ENCODE measurements at places on chromosomes 1 and 21.

GRCh38 chr1:87279966-87280535 is 48.6 kb upstream of the LMO4 start:
- DNase-seq: no peak

DNA sequence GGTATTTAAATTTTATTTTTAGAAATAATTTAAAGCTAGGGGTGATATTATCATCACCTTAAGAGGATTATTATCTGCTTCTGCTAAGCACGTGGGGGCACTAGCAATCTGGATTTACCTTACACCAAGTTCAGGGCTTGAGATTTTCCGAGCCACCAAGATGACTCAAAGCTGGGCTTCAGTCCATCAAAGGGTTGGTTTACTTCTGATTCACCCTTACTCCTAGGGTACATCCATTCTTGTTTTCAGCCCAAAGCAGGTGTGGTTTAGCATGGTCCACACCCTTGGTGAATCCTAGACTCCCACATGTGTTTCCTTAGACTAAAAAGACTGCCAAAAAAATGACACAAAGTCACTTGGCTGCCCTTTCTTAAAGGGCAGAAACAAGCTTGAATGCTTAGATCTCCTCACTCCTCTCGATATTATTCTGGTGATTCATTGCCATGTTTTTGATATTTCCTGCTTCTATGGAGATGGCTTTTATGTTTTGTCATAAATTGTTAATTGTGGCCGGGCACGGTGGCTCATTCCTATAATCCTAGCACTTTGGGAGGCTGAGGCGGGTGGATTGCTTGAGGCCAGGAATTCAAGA is 9.8 kb upstream of the PRSS38 start:
- DNase-seq: no peak

GRCh38 chr1:223706077-223706973 is 6.0 kb upstream of the CAPN2 start:
- DNase-seq: no peak

DNA sequence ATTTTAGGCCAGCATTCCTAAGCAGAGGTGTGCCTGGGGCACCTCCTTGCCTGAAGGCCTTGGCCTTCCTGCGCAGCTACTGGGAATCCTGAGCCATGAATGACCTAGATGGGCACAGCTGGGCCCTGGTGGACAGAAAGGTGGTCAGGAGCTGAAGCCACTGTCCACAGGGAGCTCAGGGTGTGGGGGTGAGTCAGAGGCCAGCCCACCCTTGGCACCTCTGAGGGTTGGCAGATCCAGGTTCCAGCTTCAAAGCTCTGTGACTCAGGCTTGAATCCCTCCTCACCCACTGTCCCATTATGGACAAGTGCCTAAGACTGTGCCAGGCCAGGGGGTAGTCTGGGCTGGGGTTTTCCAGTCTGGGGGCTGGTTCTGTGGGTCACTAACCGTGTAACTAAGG is 6.4 kb upstream of the EDN2 start:
- no peak for DNase-seq

- DNase-seq: no peak
Measured at GRCh38 chr21:17359781-17360180, 153.1 kb upstream of the CXADR start.

GRCh38 chr1:230152999-230153398 is 86.0 kb downstream of the GALNT2 start:
- no peak for DNase-seq

DNA sequence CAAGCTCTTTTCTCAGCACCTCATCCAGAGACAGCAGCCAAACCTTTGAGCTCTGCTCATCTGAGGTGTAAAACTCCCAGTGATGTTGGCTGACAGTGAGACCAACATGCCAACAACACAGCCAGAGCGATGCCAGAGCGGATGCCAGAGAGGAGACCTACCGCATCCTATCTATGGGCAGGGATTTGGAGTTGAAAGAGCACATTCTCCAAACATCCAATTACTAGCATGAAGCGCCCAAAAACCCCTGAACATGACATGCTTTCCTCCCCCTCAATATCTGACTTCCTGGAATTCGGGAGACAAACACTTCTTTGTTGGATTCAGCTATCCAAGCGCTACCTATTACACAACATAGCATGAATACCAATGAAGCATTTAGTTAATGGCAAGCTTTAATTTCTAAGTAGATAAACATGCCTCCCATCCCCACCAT is 23.1 kb upstream of the PAXBP1 start:
- no peak for DNase-seq

GRCh38 chr1:19359357-19359756 is 47.2 kb downstream of the SLC66A1 start:
- DNase-seq: no peak

- DNase-seq: no peak
Measured at GRCh38 chr21:31257265-31257664, 86.8 kb downstream of the TIAM1 start.

DNA sequence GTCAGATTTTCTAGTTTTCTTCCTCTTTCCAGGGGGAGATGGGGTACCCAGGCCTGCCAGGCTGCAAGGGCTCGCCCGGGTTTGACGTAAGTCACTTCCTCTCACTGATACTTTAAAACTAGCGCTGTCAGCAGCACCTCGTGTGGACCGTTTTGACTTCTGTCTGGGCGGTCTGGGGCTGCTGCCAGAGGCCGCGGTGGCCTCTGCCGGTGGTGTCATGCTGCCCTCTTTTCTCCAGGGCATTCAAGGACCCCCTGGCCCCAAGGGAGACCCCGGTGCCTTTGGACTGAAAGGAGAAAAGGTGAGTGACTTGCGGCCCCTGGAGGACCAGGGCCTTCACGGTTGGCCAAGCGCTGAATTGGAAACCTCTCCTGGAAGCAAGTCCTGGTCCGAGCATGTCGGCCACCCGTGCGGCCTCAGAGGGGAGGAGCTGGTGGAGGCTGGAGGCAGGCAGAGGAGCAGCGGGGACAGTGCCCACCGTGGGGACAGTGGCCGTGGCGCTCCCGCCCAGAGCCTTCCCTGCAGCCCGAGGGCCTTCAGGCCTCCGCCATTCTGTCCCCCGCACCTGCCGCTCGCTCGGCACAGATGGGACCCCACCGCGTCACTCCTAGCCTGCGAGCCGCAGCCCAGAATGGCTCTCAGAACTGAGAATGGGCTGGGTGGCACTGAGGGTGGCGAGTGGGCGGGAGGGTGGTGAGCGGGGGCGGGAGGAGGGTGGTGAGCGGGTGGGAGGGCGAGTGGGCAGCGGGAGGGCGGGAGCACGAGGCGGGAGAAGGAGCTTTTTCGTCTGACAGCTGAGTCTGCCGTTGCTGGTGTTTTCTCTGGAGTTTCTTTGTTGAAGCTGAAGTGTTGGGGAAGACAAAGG is 9.4 kb downstream of the COL6A1 start:
- no peak for DNase-seq

DNA sequence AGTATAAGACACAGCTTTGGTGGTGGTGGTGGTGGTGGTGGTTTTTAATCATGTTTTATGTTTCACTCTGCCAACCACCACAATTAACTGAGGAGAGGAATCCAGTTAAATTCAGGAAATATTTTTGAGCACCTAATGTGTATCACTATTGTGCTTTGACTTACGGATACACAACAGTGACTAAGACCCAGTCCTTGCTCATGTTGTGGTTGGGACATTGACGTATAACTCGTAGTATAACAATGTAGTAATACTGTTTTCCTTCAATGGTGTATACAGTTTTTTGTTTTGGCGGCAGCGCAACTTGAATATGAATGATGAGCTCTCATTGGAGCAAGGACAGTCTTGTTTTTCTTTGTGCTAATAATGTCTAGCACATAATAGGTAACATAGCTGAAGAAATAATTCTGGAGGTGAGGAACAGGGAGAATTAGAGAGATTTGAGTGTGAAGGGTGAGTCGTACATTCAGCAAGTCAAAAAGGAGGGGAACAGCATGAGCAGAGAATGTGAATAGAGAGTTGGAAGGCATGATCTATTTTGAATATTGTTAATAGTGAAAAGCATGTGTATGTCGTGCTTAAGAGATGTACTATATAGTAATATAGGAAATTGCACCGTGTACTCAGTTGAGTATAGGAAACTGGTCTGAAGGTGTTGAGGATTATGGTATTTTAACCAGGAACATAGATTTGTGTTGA is 5.5 kb downstream of the CACYBP start:
- no peak for DNase-seq

DNA sequence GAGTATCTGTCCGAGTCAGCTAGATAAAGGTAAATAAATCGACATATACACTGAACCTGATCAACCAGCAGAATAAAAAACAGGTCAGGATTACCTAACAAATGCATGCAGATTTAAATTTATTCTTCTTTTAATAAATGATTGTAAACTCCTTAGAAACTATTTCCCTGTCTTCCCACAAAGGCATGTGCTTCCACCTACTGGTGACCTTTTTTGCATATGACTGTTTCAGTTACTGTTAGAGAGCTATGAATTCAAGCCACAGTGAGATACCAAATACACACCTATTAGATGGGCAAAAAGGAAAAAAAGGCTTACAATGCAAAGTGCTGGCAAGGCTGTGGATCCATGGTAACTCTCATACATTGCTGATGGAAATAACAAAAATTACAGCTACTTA is 957.4 kb upstream of the NCAM2 start:
- DNase-seq: no peak

DNA sequence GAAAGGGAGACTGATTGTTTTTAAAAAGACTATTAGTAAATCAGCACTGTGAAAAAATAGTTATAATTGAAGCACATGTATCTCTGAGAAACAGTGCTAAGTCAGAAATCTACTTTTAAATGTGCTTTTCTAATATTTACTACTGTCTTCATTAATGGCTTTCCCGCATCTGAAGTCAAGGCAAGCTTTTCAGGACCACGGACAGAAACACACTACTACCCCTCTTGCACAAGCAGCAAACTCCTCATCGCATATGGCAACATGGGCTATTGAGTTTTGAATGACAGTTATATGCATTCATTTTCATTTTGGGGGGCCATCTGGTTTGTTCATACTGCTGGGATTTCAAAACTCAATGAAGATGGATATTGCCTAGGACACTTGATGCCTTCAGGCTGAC is 433.4 kb upstream of the CAMK1G start:
- no peak for DNase-seq

- no peak for DNase-seq
Measured at GRCh38 chr1:3028531-3029282, 7.4 kb downstream of the ACTRT2 start.

- DNase-seq: no peak
Measured at GRCh38 chr1:197304638-197305200, 36.7 kb downstream of the CRB1 start.

- no peak for DNase-seq
Measured at GRCh38 chr1:147673406-147673805, 3.1 kb upstream of the ACP6 start.

- no peak for DNase-seq
Measured at GRCh38 chr1:32521165-32521564, 18.1 kb upstream of the ZBTB8A start.

DNA sequence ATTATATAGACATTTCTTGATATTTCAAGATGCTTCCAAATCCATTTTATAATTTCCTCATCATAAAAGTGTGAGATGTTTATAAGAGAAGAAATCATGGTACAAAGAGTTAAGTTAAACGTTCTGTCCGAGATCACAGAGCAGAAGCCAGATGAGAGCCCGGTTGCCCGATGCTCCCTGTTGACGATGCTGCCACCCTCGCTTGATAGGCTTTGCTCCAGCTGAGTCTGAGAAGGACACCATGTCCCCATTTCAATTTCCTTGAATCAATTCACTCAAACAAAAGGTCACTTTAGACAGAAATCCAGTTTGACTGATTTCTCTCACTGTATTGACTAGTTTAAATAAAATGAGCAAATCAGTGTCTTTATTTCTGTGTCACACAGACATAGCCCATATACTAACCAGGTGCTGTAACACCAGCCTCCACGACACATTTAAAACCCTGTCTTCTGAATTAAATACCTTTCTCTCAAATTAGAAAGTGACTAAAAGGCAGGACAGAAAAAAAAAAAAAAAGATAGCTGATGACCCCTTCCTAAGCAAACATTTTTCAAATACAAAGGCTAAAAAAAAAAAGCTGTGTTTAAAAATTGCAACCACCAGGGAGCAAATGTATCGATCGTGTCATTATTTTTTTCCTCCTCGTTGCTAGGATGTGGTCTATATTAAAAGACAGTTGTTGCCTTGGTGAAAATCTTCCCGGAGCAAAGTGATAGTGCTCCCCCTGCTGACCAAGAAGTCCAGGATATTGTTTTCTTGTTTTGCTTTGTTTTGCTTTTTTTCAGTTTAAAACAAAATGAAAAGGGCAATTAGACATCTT is 35.2 kb downstream of the DNASE2B start:
- peak; percentile 59 for DNase-seq

DNA sequence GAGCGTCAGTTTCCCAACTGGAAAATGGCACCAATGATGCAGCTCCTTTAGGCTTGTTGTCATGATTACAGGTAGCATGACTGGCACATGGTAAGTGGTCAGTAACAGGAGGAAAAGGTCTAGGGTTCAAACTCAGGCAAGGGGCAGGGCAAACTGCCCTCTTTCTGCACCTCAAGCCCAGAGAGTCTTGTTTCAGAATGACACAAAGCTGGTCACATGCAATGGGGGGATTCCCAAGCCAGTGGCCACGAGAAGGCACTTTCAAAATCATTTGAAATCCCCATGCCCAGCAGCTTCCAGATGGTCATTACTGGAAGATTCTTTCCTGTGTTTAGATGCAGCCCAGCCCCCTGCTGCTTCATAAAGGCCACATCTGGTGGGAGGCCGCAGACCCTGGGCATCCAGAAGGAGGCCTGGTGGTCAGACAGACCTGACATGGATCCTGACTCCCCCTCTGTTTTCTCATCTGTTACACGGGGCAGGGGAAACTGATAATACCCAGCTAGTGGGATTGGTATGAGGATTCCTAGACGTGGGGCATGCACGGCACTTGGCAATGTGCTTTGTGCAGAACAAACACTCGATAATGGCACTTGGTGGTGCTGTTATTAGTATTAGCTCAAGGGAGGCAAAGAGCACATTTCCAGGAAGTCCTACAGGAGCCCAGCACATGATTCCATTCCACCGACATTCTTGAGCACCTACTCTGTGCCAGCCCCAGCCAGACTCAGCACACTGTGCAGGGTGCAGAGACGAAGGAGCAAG is 6.9 kb upstream of the PLA2G2D start:
- DNase-seq: no peak

DNA sequence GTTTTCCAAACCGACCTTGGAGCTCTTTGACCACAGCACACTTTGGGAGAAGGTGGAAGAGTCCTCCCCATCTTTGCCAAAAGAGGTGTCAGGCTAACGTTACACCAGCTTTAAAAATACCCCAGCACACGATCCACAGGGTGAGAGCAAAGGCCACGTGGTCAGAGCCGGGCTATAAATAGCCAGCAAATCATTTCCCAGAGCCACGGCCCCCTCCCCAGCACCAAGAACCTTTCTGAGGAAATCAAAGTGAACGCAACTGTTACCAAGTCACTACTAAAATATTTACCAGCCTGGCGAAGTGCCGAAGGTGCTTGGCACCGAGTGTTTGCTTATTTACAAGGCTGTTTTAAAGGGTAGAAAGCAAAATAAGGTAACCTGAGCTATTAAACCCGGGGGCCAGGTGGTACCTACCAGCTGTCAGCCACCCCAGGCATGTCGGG is 72.4 kb downstream of the CASZ1 start:
- no peak for DNase-seq

GRCh38 chr1:44361478-44361877 is 6.4 kb upstream of the ERI3 start:
- DNase-seq: no peak
